ENCODE measurements at places on chromosomes 7 and 10.

- DNase-seq: no peak
Measured at GRCh38 chr7:94397722-94398121, 3.0 kb downstream of the COL1A2 start.

- no peak for DNase-seq
Measured at GRCh38 chr7:21587139-21587784, 44.4 kb downstream of the DNAH11 start.

DNA sequence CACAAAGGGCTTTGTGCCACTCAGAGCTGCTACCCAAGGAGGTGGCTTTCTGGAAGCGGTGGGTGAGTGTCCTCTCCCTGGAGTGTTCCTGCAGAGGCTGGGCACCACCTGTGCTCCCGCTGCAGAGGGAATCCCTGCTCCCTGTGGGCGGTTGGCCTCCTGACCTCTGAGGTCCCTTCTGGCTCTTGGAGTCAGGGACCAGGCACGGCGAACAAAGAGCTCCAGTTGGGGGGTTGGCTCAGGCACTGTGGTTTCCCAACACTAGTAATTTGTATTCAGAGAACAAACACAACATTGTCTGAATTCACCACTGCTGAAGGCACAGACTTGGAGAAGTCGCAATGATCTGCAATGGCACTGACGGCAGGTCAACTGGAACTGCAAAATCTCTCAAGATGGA, 328.9 kb downstream of the PRPF18 start:
- DNase-seq: no peak

GRCh38 chr7:32126843-32127242, 56.6 kb upstream of the PDE1C start:
- no peak for DNase-seq

DNA sequence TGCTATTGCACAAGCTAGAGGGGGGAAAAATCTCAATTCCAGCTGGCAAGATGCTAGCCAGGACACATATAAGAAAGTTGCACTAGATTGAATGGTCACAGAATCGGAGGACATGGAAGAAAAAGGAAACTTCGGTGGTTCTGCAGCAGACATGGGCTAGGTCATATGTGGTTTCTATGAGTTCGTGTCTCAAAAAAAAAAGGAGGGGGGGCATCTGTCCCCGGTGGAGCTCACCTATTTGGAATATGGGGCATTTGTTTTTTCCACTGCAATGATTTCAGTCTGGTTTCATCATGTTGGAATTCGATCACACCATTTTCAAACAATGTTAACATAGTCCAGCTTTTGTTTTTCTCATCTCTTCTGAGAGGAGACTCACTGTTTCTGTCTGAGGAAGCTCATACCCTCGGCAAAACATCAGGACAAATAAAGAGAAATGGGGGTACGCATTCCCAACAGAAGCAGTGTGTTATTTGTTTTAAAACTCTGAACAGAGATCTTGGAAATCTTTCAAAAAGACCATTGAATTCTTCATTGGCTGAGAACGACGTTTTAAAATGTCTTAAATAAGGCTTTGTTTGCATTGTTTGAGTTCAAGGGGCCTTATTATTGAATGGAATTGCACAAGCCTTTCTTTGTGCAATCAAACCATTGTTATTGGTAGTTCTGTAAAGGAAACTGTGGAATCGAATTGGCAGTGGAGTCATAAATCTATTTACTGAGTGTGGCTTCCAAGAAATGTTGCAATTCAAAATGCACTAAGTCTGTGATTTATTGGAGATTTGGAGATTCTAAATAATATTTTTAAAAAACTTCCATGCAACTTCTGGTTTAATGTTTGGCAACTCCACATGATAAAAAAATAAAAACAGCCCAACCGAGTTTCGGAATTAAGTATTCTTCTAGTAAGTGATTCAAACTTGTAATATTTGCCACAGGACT, 173.2 kb downstream of the RTKN2 start:
- DNase-seq: no peak

GRCh38 chr7:97024209-97025129, at the start of gene DLX5:
Gene DLX5, minus strand, starts transcription at chr7:97024831. Its CDS starts 208 bp downstream, at chr7:97024623.
- peak; percentile 49 for DNase-seq
